ENCODE measurements at places on chromosomes 6 and 20.

DNA sequence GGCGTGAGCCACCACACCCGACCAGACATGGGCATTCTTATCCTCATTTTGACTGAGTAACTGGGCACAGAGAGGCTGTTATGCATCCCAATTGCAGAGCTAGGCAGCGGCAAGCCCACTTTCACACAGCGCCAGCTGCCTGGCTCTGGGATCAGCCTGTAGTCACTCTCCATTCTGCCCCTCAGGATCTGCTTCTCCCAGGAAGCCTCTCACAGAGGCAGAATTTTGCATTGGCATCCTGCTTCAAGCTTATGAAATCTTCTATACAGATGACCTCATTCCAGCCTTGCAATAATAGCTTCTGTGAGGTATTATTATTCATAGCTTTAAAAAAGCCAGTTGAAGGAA is 37.0 kb upstream of the IER3 start:
- DNase-seq: no peak

- DNase-seq: peak; percentile 95
Observed at GRCh38 chr6:13794184-13794583, 20.2 kb downstream of the MCUR1 start.

- no peak for DNase-seq
Observed at GRCh38 chr20:31857861-31858759, 12.2 kb downstream of the DUSP15 start.

DNA sequence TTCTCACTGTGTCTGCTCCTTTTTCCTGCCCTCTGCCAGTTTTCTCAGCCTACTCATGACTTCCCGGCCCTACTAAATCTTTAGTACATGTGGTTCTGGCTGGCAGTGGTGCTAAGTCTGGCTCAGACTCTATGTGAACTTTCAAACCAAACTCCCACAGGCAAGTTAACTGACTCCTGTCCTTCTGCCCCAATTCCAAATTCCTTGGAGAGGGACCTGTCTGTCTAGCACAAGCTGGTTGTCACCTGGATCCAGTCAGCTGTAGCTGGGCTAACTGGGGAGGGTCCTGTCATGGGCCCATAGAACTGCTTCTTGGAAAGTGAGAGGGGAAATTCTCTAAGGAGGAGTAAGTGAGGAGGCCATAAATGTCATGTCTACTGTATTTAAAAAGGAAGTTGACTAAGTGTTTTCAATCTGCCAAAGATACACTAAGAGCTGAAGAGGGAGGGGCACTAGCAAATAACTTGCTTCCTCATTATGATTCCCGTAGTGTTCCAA is 240.1 kb downstream of the KCNQ5 start:
- DNase-seq: peak; percentile 66

GRCh38 chr6:97915537-97915936 is 632.5 kb upstream of the MMS22L start:
- no peak for DNase-seq

- DNase-seq: peak; percentile 66
Observed at GRCh38 chr6:14658886-14659561, 541.5 kb downstream of the CD83 start.

- DNase-seq: peak; percentile 15
Observed at GRCh38 chr6:44856479-44856878, 469.0 kb downstream of the CDC5L start.

DNA sequence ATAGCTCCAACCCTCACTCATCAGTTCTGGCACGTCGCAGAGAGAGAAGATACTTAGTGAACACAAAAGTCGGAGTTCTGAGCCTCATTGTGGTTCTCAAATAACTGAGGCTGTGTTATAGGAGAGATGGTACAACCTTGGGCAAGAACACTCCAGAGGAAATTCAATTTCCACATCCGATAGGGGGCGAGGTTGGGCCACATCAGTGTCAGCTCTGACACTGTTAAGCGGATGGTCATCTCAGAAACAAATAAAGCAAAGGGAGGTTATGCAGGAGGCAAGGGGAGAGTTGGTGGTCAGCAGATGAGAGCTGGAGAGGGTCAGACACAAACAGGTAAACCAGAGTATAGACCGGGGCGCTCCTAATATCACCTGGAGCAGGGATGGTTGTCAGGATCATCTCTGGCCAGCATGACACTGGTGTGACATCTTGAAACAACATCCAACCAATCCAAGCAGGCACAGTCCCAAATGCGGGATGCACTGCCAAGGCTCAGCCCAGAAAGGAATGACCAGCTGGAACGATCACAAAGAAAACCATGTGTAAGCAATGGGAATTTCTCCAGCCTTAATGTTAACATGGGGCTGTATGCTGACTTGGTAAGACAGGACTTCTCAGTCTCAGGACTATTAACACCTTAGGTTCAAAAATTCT is 331.8 kb downstream of the HACE1 start:
- peak; percentile 33 for DNase-seq

GRCh38 chr20:38225900-38226263 is 34.7 kb downstream of the KIAA1755 start:
- DNase-seq: no peak

- peak; percentile 75 for DNase-seq
Observed at GRCh38 chr20:38134427-38135270, 30.4 kb downstream of the TGM2 start.

DNA sequence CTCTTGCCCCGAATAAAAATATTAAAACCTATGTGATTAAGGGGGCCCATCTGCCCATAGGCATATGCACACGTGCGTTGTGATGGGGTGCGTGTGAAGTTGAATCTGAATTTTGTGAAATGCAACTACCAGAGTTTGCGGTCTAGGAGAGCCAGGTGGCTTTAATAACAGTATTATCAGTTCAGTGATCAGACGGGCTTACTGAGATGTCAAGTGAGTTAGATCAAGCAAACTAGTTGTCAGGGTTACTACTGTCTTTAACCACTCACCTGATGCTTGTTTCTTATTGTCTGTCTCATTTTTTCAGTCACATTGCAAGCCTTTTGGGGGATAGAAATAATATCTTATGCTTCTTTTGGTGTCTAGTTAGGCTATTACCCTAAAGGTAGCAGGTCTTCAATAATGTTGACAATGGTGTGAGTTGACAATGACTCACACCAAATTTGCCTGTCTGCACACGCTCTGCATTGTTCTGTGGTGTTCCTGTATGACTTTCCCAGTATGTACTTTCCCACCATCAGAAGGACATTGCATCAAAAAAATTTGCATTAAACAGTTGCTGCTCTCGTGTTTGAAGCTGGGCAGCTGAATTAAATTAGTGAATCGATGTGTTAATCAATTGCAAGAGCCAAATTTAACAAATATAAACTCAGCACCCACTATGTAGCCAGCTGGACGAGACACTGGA is 103.1 kb upstream of the NAA20 start:
- peak; percentile 39 for DNase-seq

GRCh38 chr6:38678178-38678760 is 24.7 kb downstream of the GLO1 start:
- DNase-seq: no peak

DNA sequence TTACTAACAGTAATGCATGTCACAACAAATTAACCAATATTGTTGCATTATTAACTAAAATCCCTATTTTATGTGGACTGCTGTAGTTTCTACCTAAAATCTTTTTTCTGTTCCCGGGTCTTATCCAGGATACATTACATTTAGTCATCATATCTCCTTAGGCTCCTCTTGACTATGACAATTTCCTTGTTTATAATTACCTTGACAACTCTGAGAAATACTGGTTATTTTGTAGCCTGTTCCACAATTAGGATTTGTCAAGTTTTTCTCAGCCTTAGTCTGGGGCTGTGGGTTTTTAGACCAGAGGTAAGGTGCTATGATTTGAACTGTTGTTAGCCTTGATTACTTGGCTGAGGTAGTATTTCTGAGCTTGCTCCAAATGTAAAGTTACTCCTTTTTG is 3.7 kb downstream of the FBXO5 start:
- no peak for DNase-seq

DNA sequence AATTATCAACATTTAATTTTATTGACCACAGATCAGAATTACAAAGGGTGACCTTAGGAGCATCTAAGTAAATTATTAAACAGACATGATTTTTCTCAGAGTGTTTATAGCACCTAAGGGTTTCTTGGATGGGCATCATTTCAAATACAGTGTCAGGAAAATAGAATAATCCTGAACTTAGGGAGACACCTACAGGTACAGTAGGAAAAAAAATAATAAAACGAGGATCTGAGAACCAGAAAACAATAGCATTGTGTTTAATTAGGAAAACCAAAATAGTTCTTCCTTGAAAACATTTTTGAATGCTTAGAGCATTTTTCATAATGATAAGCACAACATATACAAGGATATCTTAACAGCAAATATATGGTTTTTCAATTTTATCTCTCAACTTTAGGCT is 39.2 kb downstream of the MMUT start:
- DNase-seq: peak; percentile 3

DNA sequence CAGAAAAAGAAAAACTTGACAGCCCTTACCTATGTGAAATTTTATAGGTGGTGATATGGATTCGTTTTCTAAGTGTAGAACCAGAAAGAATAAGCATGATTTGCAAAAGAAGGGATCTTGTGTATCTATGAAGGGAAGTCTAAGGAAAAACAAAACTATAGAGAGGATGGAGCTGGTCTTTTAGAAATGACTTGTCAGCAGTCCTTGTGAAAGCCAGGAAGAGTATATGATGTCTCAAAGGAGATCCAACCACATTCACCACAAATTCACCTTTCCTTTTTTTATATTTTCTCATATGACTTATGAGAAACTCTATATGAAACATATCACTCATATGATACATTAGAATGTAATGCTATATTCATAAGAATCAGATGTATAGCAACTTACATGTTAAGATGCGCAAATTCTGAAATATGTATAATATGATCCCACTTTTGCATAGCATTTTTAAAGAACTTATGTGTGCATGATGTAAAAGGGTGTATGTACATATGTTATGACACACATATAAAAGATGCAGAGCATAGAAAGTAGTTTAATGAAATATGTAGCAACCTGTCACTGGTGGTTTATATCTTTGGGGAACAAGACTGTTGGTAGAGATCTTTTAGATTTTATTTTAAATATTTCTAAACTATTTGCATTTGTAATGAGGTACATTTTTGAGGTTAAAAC is 91.9 kb upstream of the NUP153 start:
- DNase-seq: no peak

DNA sequence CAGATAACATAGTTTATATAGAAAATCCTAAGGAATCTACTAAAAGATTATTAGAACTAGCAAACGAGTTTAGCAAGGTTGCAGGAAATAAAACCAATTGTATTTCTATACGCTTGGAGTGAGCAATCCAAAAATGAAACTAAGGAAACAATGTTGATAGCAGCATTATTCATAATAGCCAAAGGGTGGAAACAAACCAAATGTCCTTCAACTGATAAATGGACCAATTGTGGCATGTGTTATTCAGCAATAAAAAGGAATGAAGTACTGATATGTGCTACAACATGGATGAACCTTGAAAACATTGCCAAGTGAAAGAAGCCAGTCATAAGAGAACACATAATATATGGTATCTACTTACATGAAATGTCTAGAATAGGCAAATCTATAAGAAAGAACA is 101.0 kb upstream of the VSTM2L start:
- no peak for DNase-seq

GRCh38 chr6:48099713-48100587 is 11.0 kb downstream of the PTCHD4 start:
- no peak for DNase-seq

DNA sequence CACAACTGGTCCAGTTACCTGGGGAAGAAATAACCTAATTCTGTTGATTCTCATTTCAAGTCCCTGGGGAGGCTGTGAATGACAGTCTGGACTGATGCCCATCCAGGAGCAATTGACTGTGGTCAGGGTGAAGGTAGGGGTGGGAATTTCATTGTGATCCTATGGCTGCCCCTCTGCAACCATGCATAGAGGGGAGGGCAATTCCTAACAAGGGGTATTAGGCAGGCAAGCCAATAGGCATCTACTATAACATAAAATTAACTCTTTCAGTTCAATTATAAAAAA is 44.0 kb upstream of the TRAM2 start:
- no peak for DNase-seq

GRCh38 chr6:105889902-105890301 is 196.2 kb upstream of the PRDM1 start:
- no peak for DNase-seq

GRCh38 chr20:2390951-2391675 is 10.4 kb downstream of the TGM6 start:
- DNase-seq: no peak

- DNase-seq: no peak
Observed at GRCh38 chr6:125884634-125885371, 71.8 kb upstream of the HINT3 start.

GRCh38 chr6:9620263-9620662 is 794.6 kb downstream of the TFAP2A start:
- DNase-seq: no peak

DNA sequence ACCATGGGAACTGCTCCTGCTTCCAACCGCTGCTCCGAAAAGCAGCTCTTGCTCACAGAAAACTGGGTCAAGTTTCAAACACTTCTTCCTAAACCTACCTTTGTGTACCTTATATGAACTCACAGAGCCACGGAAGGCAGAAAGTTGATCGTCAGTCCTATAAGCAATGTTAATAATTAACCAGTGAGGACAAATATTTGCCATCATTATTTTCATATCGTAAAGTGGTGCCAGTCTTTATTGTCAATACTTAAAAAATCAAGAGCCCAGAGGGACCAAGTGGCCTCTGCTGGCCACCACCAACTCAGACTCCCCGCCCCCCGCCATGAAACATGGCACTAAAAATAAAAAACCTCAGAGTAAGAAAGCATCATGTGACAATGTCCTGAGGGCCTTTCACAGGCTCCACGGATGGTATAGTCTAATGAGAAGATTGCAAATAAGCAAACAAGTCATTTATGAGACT is 9.1 kb upstream of the PBOV1 start:
- DNase-seq: no peak

GRCh38 chr20:46757754-46758678 is 48.6 kb downstream of the SLC2A10 start:
- DNase-seq: peak; percentile 59

DNA sequence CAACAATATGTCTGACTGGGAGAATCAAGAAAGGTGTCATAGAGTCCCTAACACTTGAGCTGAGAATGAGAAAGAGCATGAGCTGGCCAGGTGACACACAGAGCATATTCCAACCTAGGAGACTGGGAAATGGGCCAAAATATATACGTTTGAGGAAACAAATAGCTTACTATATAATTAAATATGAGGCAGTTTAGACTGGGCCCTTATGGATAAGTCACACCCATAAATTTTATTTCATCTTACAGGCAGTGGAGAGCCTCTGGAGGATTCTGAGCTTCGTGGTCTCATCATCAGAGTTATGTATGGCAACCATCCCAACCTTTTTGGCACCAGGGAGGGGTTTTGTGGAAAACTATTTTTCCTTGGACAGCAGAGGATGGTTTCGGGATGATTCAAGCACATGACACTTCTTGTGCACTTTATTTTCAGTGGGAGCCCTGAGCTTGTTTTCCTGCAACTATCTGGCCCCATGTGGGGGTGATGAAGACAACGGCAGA is 12.9 kb upstream of the NQO2 start:
- peak; percentile 99 for DNase-seq
